ENCODE measurements at places on chromosomes 2 and 18.

- no peak for DNase-seq
Measured at GRCh38 chr2:65566617-65567016, 134.2 kb upstream of the SPRED2 start.

- no peak for DNase-seq
Measured at GRCh38 chr18:26909599-26910290, 44.2 kb upstream of the AQP4 start.

GRCh38 chr2:64402876-64403275, 51.1 kb upstream of the LGALSL start:
- no peak for DNase-seq

DNA sequence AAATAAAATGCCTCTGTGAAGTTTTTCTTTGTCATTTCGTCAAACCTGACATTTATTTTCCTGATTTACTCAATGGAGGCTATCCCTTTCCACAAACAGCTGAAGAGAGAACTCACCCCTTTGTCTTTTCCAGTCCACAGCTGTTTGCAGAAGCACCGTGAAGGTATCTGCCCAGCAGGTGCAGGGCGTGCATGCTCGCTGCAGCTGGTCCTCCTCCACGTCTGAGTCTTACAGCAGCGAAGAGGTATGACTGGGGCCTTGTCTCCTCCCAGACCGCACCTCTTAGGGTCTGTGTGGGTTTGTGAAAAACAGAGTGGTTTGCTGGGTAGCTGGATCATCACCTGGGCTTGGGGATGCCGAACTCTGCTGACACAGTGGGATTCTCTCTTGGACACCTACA, 9.7 kb downstream of the SPP2 start:
- DNase-seq = no peak

- DNase-seq = no peak
Measured at GRCh38 chr18:38933910-38934510, 1368.4 kb upstream of the CELF4 start.

DNA sequence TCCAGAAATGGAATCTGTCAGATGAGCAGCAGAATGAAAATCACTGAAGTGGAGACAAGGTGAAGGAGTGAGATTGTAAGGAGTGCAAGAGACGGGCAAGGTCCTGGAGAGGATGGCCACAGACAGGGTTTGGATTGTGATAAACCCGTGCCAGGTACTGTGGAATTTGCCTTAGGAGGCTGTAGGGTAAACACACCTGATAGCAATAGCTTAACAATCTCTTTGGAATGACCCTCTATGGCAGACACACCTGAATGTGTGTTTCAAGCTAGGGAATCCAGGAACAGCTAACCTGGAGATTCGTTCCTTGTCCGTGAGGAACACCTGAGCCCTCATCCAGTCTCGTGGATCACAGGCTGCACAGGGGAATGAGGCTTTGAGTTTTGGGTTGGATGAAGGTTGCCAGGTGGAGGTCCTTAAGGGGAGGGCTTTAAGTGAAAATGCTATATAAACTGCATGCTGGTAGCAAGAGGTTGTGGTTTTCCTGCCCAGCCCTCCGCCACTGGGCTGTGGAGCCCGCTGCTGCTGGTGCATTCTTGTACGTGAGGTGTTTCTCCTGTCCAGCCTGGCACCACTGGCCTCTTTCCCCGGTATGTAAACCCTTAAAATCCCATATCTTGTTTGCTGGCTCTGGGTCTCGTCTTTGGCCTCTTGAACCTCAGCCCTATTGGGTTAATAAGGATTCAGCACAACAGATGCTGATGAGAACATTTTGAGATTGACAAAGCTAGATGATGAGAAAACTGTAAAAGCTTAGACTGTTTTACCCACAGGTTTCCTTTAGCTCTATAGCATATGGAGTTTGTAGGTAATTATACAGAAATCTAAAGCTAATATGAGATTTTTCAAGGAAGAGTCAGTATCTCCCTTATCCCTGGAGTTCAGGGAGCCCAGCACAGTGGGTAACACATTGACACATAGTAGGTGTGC, 117.9 kb downstream of the ARHGAP15 start:
- DNase-seq = no peak

DNA sequence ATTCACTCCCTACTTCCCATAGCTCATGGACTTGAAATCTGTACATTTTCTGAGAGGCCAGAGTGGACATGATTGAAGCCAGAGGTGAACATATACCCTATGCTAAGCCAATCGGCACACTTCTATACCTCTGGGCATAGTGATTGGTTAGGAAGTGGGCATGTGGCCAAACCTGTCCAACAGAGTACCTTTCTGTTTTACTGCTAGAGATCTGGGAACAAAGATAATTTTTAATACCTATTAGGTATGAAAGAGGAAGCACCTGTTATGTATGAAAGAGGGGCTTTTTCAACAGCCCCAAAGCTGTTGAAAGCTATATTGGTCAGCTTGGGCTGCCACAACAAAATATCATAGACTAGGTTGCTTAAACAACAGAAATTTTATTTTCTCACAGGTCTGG, 27.7 kb downstream of the METTL8 start:
- no peak for DNase-seq

GRCh38 chr2:65649811-65650589, 217.6 kb upstream of the SPRED2 start:
- DNase-seq = no peak

DNA sequence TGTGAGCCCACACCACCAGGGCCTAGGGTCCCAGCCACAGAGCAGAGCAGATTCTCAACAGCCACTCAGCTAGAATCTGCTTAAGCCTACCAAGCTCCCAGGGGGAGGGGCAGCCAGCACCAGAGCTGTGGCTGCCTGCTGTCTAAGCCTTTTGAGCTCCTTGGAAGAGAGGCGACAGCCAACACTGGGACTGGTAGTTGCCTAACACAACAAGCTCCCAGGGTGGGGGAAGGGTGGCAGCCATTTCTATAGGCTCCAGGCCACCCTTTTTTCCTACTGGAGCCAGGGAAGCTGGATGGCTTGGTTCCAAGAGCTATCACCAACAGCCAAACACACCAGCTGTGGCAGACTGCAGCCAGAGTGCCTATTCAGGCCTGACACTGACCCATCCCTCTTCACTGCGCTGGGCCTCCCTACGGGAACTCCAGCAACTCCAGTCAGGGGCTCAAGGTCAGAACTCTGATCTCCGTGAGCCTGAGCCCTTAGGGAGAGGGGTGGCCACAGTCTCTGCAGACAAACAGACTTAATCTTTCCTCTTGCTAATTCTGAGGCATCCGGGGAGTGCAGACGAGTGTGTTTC, 1824.3 kb upstream of the CELF4 start:
- no peak for DNase-seq

- no peak for DNase-seq
Measured at GRCh38 chr2:100042562-100042961, 99.8 kb downstream of the AFF3 start.

- DNase-seq = peak; percentile 7
Measured at GRCh38 chr2:65025453-65026123, 30.6 kb upstream of the CEP68 start.

- no peak for DNase-seq
Measured at GRCh38 chr18:58101291-58101794, 57.3 kb downstream of the NEDD4L start.

DNA sequence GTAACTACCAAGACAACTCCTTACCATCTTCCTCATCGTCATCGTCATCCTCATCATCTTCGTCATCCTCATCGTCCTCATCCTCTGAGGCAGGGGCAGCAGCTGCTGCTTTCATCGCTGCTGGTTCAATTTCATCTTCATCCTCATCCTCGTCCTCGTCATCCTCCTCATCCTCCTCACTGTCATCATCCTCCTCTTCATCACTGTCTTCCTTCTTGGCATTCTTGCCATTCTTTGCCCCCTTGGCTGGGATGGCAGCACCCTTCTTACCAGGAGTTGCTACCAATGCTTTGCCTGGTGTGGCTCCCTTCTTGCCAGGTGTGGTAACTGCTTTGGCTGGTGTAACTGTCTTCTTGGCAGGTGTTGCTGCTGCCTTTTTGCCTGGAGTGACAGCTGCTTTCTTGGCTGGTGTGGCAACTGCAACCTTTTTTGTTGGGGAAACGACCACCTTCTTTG, 2.7 kb downstream of the NCL start:
- no peak for DNase-seq

- DNase-seq = no peak
Measured at GRCh38 chr2:142533177-142533576, 344.3 kb upstream of the KYNU start.

DNA sequence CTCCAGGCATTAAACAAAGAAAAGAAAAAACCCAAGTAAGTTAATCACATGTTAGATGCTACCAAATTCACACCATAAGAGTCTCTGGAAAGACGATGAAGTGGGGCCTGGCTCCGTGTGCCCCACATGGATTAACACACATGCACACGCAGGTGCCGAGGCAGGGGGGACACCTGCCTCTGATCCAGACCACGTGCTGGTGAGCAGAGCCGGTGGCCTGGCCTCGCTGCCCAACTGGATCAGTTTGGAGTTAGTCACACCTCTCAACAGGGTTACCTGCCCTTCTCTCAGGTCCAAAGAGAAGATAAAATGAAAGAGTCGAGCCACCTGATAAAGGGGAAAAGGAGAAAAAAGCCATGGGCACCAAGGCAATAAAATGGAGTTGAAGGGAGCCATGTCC, 40.5 kb downstream of the MRPL35 start:
- DNase-seq = no peak

DNA sequence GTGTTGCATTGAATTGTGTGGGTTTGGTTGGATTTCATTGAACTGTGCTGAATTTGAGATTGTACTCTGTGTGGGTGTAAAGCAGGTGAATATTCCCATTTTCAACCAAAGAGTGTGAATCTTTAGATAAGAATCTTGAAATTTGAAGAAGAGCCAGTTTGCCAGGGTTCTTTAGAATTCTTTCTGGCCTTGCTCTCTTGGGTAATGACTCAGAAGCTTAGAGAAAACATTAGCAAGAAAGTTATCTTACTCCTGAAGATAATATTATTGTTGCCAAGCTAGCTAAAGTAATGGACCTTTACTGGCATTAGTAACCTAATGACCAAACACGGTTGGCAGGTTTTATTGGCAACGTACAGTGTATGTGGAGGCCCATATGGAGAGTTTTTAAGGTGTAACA, 46.4 kb upstream of the SIX3 start:
- no peak for DNase-seq

GRCh38 chr2:174235680-174236079, 12.7 kb downstream of the OLA1 start:
- DNase-seq = peak; percentile 41

GRCh38 chr2:127361929-127362885, 25.6 kb downstream of the MAP3K2 start:
- DNase-seq = peak; percentile 21

DNA sequence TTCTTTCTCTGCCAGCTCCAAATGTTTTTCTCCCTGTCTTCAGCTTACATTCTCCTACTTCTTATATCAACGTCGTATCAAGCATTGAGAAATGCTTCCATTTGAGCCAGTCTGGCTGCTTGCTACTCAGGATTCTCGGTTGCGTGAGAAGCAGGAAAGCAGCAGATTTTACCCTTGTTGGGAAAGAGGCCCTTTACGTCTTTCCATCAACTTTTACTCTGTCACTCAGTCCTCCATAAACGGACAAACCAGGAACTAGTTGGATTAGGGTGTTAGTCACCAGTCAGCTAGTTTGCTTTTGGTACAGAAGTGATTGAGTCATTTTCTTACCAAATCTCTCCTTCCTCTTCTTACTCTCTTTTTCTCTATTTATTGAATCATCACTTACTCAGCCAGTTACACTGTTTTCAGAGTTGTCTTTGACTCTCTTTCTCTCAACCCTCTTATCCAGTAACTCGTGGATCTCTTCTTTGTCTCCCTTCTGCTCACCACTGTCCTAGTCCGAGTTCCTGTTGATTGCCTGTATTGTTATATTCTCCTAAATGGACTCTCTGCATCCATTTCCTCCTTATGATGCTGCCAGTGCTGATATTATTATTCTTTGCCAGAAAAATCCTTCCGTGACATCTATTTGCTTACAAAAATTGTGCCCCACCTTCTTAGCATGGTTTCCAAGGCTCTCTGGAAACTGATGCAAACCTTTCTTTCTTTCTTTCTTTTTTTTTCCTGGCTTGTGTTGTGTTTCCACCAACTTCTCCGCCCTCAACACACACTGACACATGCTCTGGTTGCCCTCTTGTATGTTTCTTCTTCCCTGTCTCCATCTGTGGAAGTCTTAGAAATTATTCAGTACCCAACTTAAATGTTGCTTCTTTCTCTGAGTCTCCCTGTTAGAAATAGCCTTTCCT, 61.5 kb downstream of the VRK2 start:
- peak; percentile 94 for DNase-seq

- DNase-seq = no peak
Measured at GRCh38 chr2:387980-388421, 100.1 kb upstream of the ALKAL2 start.

DNA sequence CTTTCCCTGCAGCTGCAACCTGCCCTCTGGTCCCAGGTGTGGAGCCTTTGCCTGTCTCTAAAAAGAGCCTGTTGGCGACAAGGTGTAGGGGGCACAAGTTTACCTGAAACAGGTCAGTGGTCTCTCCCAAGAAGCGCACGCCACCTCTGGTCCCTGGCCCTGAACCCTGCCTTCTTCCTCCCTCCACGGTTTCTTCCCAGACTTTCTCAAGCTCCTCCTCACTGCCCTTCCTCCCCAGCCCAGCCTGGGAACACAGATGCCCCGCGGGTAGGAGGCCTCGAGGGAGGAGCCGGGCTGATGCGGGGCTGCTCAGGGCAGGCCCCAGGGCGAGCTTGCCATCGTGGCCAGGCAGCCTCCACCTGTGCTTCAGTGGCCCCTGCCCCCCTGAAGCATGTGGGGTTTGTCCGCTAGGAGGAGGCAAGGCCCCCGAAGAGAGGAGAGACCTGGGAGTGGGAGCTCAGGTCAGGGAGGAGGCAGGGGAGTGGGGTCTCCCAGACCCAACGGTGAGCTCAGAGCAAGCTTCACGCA, 89.5 kb downstream of the SMAD7 start:
- DNase-seq = no peak

DNA sequence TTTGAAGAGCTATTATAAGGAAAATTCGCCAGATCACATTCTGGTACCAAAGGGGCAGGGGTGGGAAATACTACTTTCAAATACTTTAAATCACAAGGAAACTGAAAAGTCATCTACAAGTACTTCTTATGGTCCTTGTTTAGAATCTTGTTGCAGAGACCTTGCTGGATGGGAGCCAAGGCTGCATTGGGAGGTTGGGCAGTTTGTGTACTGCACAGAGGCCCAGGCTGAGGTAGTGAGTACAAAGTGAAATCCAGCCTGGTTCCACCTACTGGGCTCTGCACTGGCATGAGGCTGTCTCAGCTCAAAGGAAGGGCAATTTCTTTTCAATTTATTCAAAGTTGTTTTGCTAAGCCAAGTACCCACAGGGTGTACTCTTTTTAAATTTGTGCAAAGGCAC, 140.3 kb upstream of the DLX2 start:
- DNase-seq = no peak

DNA sequence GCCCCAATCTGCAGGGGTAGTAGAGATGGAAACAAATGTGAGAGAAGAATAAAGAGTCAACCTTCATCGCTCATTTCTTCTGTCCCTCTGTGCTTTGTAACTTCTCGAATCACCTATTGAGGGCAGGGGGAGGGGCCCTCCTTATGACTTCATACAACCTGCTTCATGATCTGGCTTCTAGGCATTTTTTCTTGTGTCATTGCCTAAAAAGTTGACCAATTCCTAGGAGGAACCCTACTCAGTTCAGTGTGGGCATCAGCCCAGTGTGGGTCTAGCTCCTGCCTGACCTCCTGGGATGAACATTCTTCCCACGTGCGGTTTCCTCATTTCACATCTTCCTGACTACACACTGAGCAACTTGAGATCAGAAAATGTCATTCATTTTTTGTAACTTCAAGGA, 46.3 kb upstream of the CREB1 start:
- DNase-seq = peak; percentile 28

GRCh38 chr18:29154758-29155725, 978.1 kb upstream of the CDH2 start:
- peak; percentile 94 for DNase-seq

GRCh38 chr2:6973895-6974545, 56.8 kb downstream of the RNF144A start:
- DNase-seq = peak; percentile 50

GRCh38 chr2:197445746-197446145, 7.6 kb upstream of the COQ10B start:
- DNase-seq = no peak

Measured in astrocyte (in vitro differentiated cells and primary cell).